Stimulated activated CD4-positive, alpha-beta T cell treated with anti-CD3 and anti-CD28 coated beads, Interleukin-2, amount 100 ng/mL, for 4 hours (primary cell): ENCODE measurements at places on chromosomes 4 and X.
A peak's percentile ranks its signal among the peaks of the same experiment; 100 is the strongest.

DNA sequence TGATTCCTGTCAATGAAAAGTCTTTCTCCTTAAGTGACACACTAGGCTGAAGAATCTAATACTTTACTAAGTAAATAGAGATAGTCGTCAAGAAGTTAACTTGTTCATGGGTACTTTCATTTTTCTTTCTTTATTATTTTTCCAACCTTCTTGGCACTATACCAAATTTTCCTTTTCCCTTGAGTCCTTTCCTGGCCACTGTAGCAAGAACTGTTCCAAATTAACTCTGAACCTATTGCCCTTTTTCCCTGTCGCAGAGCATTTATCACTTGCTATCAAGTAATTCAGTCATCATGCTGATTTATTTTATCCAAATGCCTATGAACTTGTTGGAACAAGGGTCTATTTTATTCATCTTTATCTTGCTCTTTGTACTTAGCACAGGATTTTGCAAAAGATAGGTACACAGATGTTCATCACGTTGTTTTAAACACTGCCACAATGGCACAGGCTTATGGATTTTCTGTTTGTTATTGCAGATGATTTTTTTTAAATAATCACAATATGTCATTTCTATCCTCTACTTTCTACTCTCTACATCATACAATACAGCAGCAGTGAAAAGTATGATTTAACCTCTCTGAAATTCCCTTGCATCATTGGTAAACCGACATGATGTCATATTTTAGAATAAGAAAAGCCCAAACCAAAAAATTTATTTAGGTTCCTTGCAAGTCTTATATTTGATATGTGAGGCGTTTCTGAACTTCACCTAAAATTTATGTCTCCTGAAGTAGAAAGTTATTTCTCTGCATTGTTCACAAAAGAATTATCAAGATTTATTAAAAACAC, 2352.3 kb downstream of the PCDH7 start:
- DNase-seq, result no peak

DNA sequence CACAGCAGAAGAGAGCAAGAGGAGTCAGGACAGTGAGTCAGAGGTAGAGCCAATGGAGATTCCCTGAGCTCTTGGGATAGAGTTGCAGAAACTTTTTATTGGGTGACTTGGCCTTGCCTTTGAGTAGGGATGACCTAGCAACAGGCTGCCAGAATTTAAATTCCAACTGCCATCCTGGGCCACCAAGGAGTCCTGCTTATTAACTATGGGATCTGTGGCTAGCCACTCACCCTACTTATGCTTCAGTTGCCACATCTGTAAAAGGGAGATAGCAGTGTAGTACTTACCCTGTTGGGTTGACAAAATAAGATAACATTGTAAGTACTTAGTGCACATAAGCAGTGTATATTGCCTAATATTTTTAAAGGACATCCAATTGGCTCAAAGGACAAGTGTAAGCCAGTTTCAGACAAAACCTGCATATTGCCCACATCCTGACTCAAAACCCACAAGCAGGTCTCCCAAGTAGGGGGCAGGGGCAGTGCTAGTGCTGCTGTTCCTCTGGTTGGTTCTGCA, 43.5 kb upstream of the TMEM164 start:
- DNase-seq, result no peak

DNA sequence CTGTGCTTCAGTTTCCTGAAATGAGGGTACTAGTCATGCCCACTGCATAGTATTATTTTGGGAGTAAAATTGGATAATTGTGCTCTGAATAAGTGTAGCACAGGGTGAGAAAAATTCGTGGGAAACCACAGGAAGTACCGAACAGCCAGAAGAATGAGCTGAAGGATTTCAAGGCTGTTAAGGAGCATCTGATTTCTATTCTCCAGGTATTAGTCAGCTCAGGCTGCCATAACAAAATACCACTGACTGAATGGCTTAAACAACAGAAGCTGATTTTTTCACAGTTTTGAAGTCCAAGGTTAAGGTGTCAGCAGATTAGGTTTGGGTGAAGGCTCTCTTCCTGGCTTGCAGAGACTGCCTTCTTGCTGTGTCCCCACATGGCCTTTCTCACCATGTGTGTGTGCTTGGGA, 41.9 kb downstream of the WWC2 start:
- DNase-seq, result no peak

DNA sequence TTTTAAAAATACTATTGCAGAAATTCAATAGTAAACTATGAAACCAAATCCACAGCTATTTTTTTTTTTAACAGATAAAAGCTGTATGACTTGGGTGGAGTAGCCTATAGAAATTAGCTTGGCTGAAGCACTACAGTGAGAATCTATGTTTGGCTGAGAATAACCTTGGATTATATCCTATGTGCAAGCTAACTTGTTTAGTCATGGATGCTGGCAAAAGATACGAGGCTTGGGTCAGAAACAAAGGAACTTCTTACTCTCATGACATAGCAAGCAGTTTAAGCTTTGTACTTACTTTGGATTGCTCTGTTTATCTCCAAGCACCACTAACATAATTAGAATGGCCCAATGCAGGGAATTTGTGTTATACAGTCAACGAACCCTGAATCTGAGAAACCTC, 119.2 kb upstream of the GRID2 start:
- no peak for DNase-seq

- DNase-seq, result no peak
These were observed 2.7 kb upstream of the GRIA3 start for GRCh38 chrX:123181233-123181914.

DNA sequence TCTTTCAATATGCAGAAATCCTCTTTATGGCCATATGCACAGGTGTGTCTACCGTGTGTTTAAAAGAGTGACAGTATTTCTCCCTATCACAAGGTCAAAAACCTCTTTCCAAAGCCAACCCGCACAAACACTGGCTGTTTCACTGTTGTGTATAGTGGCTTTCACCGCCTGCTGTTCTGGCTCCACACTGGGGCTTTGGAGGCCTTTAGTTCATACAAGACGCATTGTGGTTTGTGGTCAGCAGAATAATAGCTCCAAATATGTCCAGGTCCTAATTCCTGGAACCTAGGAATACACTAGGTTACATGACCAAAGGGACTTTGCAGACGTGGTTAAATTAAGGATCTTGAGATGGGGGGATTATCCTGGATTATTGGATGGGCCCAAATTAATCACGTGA, 40.7 kb upstream of the FAM9A start:
- no peak for DNase-seq

GRCh38 chr4:17448689-17449088, 63.2 kb downstream of the QDPR start:
- no peak for DNase-seq

GRCh38 chr4:168712316-168712890, 215.6 kb downstream of the PALLD start:
- no peak for DNase-seq

GRCh38 chr4:158121161-158121579, 51.7 kb downstream of the GASK1B start:
- DNase-seq, result no peak

DNA sequence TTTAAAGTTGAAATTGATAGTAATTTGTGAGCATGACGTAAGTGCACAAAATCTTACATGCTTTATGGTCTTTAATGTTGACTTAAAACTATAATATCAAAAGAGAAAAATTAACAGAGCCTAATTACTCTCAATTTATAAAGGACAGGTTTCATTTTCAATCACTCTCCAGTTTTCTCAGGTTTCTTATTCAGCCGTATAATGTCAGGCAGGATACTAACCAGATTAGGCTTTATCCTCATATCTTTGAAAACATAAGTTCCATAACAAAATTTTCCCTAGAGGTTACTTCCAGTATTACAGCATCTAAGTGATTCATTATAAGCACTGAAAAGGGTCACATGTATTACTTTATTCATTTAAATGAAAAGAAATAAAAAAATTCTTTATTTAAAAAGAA, 492.1 kb downstream of the PACRGL start:
- DNase-seq, result no peak

- DNase-seq, result no peak
These were observed 415 bp downstream of the SHISA3 start for GRCh38 chr4:42397635-42398170.

DNA sequence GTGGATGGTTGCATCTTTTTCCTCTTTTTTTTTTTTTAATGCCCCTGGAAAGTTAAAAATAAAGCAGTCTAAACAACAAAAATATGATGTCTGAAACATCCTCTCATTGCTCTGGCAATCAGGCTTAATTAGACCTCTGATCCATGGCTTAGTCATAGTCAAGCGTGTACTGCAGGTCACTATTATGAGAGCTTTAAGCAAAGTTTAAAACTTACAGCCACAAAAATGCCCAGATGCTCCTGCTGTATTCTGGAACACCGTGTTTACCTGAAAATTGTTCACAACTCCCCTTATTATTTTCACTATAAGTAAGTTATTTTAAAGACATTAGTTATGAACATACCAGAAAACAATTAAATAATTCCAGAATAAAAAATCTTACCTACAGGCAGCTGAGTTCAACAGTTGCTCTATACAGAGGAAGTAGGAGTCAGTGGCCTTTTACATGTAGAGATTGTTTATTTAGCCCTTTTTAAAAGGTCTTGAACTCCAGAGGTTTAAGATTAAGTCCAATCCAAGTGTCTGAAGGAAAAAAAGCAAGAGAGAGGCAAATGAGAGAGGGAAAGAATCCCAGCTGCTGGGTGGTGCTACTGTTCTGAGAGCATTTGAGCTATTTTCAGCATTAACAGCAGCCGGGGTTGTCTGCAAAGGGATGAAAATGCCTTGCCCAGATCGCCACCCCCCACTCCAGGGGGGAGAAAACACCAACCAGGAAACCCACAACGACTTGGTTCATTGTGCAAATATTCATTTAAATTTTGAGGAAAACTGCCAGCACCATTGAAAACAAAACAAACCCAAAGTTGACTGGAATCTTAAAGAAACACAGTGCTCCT, 36.9 kb downstream of the SORBS2 start:
- no peak for DNase-seq

DNA sequence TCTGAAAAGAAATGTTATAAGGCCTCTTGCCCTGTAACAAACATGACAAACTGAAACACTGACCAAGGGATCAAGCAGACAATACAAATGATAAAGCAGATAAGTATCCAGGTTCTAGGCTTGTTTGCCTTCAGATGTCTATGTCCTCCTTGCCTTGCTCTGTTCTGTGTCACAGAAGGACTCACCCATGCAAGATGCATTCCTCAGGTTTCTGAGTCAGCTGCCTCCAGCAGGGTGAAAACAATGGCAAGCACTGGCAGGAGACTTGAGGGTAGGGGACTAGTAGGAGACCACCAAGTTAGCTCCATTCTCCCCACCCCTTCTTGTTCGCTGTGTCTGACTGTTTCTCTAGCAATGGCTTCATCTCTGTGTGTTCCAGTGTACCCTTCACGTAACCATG, 76.6 kb upstream of the CXXC4 start:
- DNase-seq, result no peak

- no peak for DNase-seq
These were observed 921 bp downstream of the PFKFB1 start for GRCh38 chrX:54992911-54993622.

- no peak for DNase-seq
These were observed 208.8 kb upstream of the CLNK start for GRCh38 chr4:10893395-10893794.

DNA sequence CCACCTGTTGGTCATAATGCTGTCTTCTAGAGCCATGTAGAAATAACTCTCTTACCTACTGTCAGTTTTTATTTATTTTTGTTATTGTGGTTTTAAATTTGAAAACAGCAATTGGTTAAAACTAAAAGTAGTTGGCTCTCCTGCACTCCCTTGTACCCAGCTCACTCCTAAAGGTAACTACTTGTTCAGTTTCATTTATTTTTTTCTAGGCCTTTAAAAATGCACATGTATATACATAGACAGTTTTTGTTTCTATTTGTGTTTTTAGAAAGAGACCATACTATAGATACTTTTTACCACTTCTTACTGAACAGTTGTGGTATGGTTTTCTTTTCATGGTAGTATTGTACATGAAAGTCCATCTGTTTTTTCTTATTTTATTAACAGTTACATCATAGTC, 16.8 kb downstream of the SMAD1 start:
- no peak for DNase-seq

DNA sequence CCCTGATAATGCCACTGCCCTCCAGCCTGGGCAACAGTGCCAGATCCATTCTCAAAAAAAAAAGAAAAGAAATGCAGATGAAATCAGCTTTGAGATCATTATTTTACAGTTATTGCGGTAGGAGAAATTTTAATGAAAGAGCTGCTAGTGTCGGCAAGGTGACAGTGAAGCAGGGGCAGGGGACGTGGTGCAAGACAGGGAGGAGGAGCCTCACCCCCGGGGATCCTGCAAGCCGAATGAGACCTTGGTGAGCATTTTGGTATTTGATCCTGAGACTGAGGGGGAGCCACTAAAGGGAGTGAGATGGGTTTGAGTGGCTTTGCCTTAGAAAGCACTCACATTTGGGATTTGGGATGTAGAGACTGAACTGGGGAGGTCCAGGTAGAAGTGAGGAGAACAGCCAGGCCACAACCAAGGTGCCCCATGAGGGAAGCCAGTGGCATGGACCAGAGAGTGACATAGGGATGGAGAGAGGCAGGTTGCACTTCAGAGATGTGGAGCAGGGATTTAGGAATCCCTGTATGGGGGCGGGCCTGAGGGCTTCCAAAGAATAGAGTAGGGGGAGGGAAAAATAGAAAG, 23.6 kb downstream of the RBM10 start:
- no peak for DNase-seq

DNA sequence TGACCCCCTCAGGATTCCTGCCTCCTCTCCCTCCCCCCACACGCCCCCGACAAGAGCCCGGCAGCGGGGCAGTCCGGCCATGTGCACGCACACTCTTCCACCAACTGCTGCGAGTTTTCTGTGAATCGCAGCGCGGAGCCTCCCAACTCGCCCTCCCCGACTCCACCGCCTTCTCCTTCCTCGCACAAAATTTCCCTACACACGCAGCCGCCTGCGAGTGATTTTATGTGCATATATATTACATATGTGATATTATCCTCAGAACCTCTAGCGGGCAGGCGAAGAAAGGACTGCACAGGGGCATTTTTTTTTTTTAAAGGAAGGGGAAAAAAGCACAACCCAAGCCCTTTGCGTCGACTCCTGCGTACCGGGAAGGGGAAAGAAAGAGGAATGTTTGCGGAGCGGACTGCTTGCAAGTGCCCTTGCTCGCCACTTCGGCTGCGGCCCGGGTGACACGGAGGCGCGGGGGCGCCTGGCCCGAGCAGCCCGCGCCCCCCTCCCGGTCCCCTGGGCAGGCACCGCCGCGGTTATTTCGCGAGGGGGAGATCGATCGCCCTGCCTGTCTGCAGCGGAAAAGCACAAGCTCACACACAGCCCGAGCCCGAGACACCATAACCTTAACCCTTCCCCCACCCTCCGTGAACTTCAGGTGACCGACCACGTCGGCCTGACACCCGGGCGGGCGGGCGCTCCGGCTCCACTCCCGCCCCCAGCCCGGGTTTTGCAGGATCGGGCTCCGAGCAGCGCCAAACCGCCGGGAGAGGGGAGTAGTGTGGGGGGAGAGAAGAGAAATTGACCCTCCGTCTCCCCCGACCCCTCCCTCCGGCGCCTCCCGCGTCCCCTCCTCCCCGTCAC, 2.3 kb downstream of the ZNF827 start:
- DNase-seq, result peak; percentile 41

- DNase-seq, result no peak
These were observed 160.5 kb downstream of the ZNF518B start for GRCh38 chr4:10296730-10297129.
